Activated gamma-delta T cell (primary cell): ENCODE measurements at places on chromosomes 7 and 10.

DNA sequence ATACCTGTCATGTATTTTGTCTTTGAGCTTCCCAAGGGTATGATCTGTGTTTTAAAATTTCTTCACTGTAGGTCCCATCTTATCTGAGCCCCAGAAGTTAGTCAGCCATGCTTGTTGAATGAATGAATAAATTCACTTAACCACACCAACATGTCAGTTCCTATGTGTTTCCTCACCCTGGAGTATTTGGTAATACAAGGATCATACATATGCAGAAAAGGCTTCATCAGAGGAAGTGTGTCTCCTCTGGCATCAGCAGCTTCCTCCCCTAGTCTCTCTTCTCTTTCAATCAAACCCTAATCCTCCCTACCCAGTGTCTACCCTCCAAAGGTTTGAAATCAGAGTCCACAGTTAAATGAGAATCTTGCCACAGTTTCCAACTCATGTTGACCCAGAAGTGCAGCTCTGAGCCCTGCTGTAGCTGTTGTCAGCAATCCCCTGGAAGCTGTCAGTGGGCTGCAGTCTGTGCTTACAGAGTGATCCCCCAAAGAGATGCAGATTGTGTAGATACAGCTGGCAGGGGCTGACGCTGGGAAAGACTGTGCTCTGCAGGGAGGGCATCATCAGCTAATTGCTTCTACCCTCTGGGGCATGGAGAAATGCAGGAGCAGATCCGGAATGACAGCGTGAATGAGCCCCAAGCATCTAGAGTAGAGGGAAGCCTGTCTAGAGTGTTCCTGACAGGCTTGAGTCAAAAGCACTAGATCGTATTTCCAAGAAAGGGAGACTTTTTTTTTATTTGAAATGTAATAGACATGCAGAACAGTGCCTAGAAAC is 105.0 kb upstream of the WDR11 start:
- no peak for DNase-seq

DNA sequence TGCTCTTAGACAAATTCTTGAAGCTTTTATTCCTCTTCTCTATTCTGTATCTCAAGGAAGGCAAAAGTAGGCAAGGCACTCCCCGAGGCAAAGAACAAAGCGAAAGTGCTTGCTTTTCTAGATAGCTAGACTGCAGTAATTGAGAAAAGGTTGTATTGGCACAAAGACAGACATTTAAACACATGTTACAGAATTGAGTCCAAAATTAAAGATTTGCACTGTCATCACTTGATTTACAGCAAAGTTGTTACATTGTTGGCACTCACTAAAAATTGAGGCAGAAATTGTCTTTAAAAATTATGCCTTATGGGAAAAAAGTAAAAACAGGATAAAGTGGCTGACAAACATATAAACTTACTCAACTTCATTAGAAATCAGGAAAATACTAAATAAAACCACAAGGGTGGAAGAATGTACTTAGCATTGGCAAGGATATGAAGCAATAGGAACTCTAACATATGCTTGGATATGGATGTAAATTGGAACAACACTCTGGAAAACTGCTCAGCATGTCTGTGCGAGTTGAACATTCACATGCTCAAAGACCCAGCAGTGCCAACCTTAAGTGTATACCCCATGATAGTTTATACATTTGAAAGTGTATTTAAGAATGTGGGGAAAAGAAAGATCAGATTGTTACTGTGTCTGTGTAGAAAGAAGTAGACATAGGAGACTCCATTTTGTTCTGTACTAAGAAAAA is 491.3 kb downstream of the GLRX3 start:
- DNase-seq, result no peak

- DNase-seq, result no peak
These were observed 34.5 kb downstream of the DNAJB6 start for GRCh38 chr7:157371296-157371695.

- no peak for DNase-seq
These were observed 320.3 kb downstream of the WDR37 start for GRCh38 chr10:1376384-1376945.

DNA sequence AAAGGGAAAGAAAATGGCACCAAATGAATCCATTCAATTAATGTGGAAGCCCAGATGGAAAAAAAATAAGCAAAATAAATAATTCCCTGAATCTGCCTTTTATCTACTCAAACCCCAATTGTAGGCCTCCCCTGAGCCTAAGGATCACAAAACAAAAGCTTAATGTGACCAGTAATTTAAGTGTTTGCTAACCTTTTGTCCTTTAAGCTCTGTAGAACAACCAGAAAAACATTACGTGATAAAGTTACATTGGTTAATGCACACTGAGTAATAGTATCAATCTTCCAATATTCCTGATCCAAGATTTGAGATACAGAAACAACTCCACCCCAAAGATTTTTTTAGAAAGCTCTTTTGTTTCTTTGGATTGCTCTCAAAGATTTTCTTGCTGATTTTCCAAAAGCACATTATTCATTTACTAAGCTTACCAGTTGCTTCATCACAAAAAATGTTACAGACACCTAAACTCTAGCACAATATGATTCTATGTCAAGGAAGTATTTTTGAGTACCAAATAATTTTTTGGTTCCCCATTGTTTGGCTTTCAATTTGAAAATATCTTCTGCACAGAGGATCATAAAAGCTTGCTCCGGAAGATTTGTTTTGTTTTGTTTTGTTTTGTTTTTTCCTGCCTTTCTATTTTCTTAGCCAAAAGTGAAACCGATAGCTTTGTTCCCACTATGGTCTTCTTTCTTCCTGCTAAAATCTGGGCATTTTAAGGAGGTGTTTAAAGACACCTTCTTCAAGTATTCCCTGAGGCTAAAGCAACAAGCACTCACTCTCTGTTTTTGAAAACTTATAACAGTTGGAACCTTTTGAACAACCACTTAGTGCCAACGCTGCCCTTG is 54.2 kb downstream of the TRIL start:
- no peak for DNase-seq

DNA sequence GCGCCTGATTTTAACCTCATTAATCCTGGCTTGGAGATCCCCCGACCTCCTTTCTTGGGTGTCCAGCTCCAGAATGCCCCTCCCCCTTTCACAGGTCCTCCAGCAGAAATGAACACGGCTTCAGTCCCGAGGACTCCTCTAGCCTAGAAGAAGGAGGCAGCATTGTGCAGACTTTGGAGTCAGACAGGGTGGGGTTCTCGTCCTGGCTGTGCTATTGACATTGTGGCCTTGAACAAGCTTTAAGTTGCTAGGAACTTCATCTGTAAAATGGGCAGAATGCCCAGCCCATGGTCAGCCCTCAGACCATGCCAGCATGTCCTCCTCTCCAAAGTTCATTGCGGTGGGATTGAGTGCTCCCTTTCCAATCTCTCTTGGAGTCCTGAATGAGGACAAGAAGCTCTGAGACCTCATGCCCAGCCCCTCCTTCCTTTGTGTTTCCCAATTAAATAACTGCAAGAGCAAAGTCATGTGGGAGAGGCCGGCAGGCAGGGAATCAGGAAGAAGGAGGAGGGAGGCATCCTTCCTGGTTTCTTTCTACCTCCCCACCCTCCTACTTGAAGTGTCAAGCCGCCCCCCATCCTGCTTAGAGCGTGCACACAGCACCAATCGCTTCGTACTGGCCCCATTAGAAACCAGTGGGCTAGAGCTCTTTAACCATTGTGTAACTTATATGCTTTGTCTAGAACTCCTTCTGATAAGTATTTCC is 86.4 kb downstream of the RBM20 start:
- no peak for DNase-seq

DNA sequence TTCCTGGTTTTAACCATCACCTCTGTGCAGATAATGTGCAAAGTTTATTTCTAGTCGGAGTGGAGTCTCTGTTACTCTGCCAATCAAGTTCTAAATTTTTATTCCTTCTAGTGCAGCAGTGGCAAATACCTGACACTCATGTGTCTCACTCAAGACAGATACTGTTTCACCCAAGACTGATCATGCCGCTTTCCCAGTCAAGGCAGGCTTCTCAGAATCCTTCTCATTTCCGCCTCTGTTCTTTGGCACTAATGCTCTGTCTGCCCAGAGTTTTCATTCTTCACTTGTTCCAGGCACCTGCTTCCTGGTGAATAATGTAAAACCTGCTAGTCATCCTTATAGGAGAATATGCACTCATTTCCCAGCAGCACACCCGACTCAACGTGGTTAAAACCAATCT is 24.7 kb downstream of the MET start:
- DNase-seq, result no peak

- no peak for DNase-seq
These were observed 260.1 kb upstream of the AUTS2 start for GRCh38 chr7:69338144-69338543.

DNA sequence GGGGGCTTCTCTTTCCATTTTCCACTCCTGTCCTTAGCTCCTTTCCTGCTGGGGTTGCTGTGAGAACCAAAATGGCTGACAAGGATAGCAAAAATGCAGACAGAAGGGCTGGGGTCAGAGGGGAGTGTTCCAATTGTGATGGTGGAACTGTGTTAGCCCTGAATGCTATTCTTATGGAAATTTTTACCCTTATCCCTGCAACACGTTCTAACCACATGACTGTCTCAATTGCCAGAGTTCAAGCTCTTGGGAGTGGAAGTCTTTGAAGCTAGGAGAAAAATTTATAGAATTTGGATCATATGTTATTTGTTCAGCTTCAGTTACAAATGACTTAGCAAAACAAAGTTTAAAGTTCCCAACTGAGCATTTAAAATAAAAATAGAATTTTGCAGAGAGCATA is 134.1 kb downstream of the ADCYAP1R1 start:
- DNase-seq, result no peak

DNA sequence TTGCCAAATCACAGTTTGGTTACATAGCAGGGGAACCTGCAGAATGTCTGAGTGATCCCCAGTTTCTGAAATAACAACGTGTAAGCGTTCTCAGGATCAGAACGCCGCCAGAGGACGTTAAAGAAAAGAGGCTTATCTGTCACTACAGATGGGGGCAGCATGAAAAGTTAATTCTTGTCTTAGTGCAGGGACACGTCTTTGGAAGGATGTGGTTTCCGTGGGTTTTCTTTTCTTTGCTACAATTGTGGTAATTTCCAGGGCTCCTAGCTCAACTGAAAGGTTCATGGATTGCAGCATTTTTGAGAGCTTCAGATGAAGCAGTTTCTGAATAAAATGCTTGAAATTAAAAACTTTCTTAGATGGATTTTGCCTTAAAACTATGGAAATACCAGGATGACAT is 106.6 kb downstream of the PRKCQ start:
- DNase-seq, result no peak

GRCh38 chr7:92766461-92767003 is 69.8 kb downstream of the CDK6 start:
- DNase-seq, result no peak

GRCh38 chr10:69466689-69467088 is 15.4 kb downstream of the TSPAN15 start:
- no peak for DNase-seq

DNA sequence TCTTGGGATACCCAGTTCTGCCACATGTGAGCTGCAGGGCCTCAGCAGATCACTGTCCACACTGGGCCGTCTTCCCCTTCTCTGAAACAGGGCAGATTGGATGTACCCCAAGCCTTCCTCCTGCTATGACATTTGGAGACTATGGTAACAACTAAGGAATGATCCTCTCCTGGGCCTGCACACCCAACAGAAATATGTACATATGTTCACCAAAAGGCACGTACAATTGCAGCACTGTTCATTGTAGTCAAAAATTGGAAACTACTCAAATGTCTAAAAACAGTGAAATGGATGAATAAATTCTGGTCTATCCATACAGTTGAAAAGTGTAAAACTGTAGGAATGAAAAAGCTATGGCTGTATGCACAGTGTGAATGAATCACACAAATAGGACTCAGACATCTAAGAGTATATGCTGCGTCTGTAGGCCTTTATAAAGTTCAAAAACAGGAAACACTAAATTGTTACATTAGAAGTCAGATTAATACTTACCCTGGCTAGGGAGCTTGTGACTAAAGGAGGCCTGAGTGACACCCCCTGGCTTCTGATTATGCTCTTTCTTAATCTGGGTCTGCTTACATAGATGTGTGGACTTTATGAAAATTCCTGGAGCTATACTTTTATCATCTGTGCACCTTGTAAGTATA is 16.1 kb upstream of the XPNPEP1 start:
- DNase-seq, result no peak

- no peak for DNase-seq
These were observed 95.0 kb downstream of the GRB10 start for GRCh38 chr7:50687575-50688225.

DNA sequence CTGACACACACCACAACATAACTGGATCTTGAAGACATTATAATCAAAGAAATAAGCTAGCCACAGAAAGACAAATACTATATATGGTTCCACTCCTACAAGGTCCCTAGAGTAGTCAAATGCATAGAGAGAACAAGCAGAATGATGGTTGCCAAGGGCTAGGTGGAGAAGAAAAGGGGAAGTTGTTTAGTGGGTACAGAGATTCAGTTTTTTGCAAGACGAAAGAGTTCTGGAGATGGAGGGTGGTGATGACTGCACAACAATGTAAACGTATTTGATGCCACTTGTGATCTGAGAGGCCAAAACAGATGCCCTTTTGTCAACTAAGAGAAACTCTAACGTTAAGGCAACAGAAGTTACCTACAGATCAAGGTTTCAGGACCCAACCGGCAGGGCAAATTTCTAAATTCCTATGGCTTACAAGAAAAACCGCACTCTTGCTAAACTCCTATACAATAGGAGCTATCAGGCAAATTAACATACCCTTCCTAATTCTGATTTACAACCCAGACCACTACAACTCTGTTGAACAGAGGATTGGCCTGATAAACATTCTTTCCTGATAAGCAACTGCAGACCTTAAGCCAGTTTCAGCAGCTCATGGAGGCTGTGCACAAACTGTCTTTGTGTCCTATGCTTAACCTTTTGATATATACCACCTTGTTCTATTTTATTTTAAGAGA is 69.0 kb downstream of the FAM107B start:
- DNase-seq, result no peak

GRCh38 chr10:90222939-90223338 is 521.5 kb downstream of the KIF20B start:
- no peak for DNase-seq

GRCh38 chr7:128108129-128108528 is 76.9 kb upstream of the LRRC4 start:
- DNase-seq, result no peak

DNA sequence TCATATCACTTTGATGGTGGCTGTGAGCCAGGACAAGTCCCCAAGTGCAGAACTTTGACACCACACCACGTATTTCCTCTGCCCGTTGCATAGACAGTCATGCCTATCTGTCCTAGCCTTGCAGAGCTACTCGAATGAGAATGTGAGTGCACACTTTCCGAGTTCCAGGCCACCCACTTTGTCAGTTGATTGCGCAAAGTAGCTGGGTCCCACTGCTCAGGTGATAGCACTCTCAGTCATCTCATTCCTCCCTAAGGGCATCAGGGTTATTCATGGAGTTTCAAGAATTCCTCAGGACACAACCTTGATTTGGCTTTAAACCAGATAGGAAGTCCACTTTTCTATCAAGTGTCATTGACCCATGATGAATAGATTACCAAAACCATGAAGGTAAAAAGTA is 19.3 kb downstream of the LSM5 start:
- no peak for DNase-seq
